ENCODE measurements at places on chromosomes 12 and 14. TPM values are rescaled to one million over a fixed set of nuclear protein-coding genes. Genes with fewer than 3 reads are reported as not detected.

Gene NDUFB1
- 266 TPM for total RNA-seq

DNA sequence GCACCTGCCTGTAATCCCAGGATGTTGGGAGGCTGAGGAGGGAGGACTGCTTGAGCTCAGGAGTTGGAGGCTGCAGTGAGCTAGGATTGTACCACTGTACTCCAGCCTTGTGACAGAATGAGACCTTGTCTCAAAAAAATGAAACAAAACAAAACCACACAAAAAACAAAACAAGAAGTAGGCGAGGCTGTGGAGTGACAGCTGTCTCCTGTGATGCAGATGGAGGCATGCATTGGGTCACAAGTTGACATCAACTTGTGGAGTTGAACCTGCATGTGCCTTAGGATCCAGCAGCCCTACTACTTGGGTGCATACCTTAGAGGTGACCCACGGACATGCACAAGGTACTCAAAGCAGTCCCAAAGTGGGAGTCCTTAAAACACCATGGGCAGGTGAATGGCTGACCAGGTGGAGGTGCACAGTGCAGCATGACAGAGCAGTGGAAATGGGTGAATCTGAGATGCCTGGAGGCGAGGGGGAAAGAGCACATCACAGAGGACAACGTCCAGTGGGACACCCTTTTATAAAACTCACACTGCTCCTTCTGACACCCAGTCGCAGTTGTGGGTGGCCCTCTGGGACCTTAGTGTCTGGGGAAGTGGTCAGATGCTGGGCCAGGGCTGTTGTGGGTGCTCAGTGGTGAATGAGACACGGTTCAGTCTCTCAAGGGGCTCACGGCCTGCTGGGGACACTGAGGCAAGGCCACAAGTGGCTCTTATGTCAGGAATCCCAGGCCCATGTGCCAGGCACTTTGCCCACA, 12.7 kb downstream of the PLBD2 start:
- DNase-seq: no peak

GRCh38 chr12:78555802-78556201, 308.8 kb upstream of the SYT1 start:
- no peak for DNase-seq

DNA sequence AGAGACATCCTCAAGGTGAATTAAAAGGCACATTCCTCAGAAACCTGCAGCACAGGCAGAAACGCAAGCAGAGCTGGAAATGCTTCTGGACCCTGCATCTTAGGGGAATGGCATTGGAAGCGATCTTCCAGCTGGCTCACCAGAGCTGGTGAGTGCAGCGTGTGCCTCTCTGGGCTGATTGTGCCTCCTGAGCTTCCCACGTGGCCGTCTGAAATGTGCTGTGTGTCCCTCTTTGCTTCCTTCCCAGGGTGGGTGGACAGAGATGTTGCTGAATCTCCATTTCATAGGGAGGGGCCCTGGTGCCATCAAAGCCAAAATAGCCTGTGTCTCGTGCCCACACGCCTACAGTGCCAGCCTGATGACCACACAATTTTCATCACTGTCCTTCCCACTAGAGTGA, 34.3 kb upstream of the TMEM132D start:
- DNase-seq: no peak

DNA sequence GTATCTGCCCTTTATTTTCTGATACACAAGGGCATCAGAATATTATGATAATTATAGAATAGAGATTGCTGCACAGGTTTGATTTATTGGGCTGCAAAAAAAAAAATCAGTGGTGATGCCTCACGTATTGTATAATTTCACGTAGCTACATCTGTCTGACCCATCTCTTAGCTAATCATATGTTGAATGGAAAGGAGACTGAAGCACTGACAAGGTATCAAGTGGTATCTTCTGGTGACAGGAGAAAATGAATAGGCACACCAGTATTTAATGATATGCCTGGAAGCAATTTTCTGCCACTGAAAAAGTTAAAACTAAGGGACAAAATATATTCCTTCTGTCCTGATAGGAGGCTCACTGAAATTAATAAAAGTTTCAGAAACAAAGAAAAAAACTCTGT, 837.2 kb upstream of the FBXO33 start:
- no peak for DNase-seq

Gene PXN
- total RNA-seq: 136 TPM

DNA sequence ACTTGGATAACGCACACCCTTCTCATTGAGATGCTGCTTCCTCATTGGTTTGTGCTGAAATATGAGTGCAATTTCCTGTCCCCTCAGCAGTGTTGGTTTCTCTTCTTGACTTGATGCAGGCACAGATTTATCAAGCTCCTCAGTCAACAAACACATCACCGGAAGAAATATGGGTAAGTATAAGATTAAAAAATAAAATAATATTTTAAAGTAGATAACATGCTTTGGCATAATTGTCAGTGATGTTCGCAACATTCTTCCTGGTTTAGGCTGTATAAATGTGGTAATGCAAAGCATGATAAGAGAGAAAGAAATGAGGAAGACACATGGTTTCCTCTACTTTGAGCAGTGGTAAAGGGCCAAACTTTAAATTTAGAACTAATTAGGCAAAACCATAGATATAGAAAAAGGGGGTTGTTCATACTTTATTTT, at the start of gene GPR65:
TSS of gene GPR65 (plus strand) at position 86 of the 432 bp plus-strand sequence. CDS start 5,713 bp downstream, outside the sequence.
- DNase-seq: no peak

DNA sequence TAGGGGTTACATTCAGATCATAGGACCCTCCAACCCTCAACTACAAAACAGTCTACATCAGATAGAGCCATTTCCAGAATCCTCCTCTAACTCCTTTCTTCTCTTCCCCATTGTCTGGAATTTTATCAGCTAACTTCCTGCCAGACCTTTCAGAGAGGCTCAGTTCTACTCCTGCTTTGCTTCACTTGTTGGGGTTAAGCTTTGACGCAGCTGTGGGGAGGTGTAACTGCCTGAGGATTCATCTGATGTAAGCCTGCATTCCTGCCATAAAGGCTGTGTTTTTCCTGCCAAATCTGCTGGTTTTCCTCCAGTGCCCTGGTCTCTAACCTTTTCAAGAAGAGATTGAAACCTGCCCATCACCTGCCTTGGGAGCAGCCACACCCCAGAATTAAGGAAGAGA, 16.9 kb downstream of the DHRS2 start:
- DNase-seq: no peak

Gene PSMB11
- total RNA-seq: not detected

GRCh38 chr12:63804746-63805145, 25.0 kb downstream of the RXYLT1 start:
- no peak for DNase-seq
